Mesothelial cell of epicardium (in vitro differentiated cells): ENCODE measurements at places on chromosomes 6 and 20.

- no peak for DNase-seq
Measured at GRCh38 chr6:159065759-159066329, 21.1 kb upstream of the TAGAP start.

DNA sequence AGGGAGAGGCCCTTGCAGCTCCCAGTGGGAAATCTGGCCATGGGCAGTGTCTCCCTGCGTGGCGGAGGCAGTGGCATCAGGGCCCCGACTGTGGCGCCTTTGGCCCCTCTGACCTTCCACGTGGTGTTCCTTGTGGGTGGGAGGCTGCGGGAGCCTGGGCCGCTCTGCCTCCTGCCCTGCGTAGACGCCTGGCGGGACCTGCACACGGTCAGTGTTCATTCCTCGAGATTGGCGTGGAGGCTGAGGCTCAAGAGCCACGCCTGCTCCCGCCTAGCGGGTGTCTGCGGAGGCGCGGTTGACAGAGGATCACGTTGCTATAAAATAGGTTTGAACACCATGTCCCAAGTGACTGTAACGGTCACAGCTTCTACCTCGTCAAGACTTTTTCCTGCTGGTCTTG lies 14.0 kb downstream of the COL9A3 start:
- DNase-seq, result no peak

- DNase-seq, result no peak
Measured at GRCh38 chr6:138230759-138231380, 12.6 kb upstream of the PBOV1 start.

- DNase-seq, result no peak
Measured at GRCh38 chr6:87870556-87870955, 168.5 kb upstream of the AKIRIN2 start.

DNA sequence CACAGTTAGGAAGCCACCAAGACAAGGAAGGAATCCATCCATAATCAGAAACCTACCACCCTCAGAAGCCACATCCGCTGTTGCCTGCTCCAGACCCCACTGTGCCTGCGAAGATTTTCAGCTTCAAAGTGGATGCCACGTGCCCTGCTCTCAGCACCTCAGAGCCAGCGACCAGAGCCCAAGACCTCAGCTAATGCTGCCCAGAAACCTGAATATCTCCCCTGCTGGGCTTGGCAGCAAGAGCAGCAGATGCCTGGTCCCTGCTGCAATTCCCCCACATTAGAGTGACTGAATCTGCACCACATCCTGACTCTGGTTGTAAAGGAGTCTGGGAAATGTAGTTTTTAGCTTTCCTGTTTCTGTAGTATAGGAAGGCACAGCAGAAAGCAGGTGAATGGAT lies 10.7 kb upstream of the ULBP3 start:
- DNase-seq, result no peak

DNA sequence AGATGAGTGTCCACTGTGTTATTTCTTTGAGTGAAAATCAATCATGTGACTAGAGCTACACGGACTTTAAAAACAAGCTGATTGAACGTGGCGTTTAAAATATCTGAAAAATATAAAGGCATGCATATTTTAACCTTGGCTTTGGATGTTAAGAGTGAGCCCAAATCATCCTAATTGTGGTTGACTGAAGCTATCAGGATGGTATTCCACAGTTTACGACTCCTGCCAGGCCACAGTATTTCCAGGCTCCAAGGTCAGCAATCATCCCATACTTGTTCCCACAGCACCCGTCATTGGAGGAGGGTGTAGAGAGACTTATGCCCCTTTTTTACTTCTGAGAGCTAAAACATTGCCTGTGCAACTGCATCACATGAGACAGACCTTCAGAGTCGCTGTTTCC lies 43.2 kb upstream of the TMX4 start:
- no peak for DNase-seq

DNA sequence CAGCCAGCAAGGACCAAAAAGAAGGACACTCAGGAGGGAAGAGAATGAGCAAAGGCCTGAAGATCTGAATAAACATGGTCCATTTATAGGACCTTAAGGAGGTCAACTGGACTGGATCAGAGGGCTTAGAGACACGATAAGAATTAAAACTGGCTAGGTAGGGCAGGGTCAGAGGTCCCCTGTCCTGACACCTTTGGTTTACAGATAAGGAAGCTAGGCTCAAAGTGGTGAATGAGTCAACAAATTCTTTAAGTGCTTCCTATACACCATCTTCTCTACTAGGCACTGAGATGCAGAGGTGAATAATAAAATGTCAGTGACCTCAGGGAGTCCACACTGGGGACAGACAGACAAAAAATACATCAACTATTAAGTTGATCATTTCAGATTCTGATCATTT lies 70.3 kb downstream of the HIVEP2 start:
- no peak for DNase-seq
